CD4-positive, alpha-beta T cell treated with Interleukin-6 for 4 hours (primary cell): ENCODE measurements at places on chromosomes 6 and 20.

DNA sequence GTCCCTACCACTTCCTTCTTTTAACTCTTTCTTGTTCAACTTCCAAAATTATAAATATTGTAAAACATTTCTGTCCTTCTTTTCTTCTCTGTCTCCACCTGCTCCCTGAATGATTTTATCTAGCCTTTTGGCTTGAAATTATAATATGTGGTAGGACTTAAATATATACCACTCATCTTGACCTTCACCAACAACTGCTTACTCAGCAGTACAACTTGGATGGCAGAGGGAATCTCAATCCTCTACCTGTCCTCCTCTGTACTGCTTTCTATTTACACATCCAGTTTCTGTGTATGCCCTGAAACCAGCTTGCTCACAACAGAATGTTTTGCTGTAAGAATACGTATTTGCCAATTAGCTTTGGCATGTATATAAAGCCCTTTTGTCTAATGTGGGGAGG, 1392.5 kb downstream of the EPHA7 start:
- DNase-seq: no peak

- DNase-seq: no peak
Measured at GRCh38 chr6:91328241-91328640, 741.4 kb upstream of the MAP3K7 start.

DNA sequence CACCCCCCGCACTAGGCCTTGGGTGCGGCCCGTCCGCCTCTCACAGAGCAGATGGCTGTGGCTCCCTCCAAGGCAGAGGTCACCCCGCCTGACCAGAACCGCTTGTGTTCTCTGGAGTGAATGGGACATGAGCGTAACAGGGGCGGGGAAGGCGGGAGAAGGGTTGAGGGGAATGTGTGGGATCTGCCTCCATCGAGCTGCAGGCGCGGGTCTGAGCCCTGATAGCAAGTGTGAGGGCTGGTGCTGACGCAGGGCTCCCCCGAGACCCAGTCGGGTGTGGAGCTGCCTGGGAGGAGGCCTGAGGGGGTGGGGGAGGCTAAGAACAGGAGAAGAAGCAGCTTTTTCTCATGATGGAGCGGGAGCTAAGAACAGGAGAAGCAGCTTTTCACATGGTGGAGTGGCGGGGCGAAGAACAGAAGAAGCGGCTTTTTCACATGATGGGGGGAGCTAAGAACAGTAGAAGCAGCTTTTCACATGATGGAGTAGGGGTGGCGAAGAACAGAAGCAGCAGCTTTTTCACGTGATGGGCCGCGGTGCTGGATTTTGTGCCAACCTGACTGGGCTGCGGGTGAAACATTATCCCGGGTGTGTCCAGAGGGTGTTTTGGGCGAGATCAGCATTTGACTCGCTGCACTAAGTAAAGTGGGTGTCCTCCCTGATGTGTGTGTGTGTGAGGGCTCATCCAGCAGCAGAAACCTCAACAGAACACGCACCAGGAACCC, 169.3 kb downstream of the TTLL2 start:
- DNase-seq: no peak

GRCh38 chr6:33071569-33071968, 1.9 kb downstream of the HLA-DPA1 start:
- no peak for DNase-seq

DNA sequence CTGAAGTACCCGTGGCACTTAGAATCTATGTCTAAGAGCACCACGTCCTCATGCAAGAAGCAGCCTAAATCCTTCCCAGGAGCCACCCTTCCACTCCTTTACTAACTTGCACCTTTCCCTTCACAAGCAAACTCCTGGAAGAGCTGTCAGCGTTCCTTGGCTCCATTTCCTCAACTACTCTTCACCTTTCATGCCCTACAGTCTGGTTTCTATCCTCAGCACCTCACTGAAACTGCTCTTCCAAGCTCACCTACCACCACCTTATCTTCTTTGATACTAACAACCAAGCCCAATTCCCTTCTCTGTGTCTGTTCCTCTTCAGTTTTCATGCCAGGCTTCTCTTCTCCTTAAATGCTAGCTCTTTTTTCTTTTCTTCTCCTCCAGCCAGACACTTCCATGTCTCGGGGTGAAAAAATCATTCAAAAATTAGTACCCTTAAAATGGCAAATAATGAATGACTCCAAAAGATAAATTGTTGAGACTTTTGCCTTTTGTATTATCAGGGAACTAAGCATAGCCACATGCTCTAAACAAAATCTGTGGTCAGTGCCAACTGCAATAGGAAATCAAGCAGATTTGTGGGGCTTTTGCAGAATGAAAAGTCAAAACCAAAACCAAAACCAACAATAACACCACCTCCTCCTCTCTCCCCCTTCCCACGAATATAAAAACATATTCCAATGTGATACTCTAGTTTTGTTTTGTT, 149.6 kb upstream of the KCNK16 start:
- no peak for DNase-seq

GRCh38 chr6:69294407-69294806, 502.4 kb downstream of the LMBRD1 start:
- no peak for DNase-seq
